Activated CD8-positive, alpha-beta memory T cell treated with anti-CD3 and anti-CD28 coated beads for 24 hours (primary cell): ENCODE measurements at places on chromosomes 6 and 20.

GRCh38 chr20:24337069-24337468 lies 132.4 kb upstream of the SYNDIG1 start:
- DNase-seq: no peak

DNA sequence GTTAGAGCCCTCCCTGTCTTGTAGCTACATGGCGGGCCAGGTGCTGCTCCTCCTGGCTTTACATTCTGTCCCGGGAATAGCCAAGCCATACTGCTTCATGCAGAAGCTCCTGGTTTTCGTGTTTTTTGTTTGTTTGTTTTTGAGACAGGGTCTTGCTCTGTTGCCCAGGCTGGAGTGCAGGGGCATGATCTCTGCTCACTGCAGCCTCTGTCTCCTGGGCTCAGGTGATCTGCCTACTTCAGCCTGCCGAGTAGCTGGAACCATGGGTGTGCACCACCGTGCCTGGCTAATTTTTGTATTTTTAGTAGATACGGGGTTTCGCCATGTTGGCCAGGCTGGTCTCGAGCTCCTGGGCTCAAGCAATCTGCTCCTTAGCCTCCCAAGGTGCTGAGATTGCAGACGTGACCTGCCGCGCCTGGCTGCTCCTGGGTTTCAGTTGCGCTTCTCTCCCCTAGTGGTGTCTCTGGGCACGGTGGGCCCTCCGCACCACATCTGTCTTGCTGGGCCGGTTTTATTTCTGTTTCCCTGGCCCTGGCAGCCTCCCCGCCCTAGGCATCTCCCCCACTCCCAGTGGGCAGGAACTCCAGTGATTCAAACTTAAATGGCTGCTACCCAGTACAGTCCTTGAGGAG lies 12.9 kb downstream of the CDYL start:
- DNase-seq: no peak

DNA sequence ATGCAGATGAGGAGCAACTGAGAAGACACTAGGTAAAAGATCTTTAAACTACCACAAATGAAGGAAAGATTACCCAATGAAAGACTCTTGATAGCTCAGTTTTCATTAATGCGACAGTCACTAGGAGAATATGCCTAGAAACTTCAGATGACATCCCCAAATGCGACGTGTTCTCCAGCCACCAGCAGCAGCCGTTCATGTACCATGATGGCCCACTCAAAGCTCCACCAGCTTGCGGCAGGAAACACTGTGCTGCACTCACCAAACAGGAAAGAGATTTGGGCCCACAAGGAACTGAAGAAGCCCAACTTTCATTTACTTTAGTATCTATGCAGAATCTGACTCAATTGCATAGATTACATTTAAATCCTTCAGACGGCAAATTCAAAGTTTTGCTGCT lies 7.5 kb downstream of the DIDO1 start:
- no peak for DNase-seq

GRCh38 chr20:52209154-52209571 lies 17.6 kb upstream of the ZFP64 start:
- no peak for DNase-seq

- no peak for DNase-seq
Measured at GRCh38 chr6:143370812-143371370, 79.6 kb downstream of the ADAT2 start.

GRCh38 chr20:1938464-1939269 lies 43.5 kb downstream of the SIRPA start:
- no peak for DNase-seq
